ENCODE measurements at places on chromosomes 12 and 14.

DNA sequence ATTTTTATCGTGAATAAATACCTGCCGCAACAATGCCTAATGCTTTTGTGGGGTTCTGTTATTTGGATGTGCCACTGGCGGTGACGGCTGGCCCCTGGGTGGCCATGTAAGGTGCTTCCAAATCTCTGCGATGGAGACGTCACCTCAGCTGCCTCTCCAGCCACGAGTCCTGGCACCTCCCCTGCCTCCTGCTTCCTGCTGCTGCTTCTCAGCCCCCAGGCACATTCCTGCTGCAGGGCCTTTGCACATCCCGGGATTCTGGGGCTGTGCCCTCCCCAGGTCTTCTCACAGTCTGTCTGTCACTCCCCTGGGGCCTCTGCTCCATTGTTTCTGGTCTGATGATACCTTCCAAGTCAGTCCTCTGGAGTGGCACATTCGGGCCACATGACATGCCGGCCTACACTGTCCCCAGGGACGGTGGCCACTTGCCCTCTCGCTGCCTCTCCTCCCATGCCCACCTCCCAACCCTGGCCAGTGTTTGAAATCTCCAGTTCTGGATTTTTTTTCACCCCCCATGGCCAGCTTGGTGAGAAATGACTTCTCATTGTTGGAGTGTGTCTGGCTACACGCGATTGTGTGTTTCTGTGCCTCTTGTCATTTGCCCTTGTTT lies 151.8 kb downstream of the KIF26A start:
- DNase-seq: no peak

GRCh38 chr12:26702741-26703140 lies 130.3 kb downstream of the ITPR2 start:
- DNase-seq: no peak

GRCh38 chr12:27000961-27001360 lies 13.2 kb downstream of the TM7SF3 start:
- DNase-seq: no peak

- no peak for DNase-seq
These were observed 559.8 kb downstream of the RPL10L start for GRCh38 chr14:46091819-46092218.

GRCh38 chr14:104109731-104110361 lies 24.3 kb downstream of the ASPG start:
- no peak for DNase-seq
